Small intestine (tissue), 16 donors: ENCODE measurements at places on chromosomes 16 and 17. TPM values are rescaled to one million over a fixed set of nuclear protein-coding genes. Genes with fewer than 3 reads are reported as not detected.

SCNN1B gene
- polyA plus RNA-seq: not detected

FSCN2 gene
- not detected for polyA plus RNA-seq

- no peaks in the 10 kb centered on the region for H3K4me1 ChIP-seq
- H3K27ac ChIP-seq: no peak overlapping the region
- no peaks in the 10 kb centered on the region for H3K27me3 ChIP-seq
- H3K36me3 ChIP-seq: no peaks in the 10 kb centered on the region
- peak; percentile 89 for DNase-seq
Measured at GRCh38 chr16:30628628-30629540, 18.7 kb upstream of the ZNF689 start.

DNA sequence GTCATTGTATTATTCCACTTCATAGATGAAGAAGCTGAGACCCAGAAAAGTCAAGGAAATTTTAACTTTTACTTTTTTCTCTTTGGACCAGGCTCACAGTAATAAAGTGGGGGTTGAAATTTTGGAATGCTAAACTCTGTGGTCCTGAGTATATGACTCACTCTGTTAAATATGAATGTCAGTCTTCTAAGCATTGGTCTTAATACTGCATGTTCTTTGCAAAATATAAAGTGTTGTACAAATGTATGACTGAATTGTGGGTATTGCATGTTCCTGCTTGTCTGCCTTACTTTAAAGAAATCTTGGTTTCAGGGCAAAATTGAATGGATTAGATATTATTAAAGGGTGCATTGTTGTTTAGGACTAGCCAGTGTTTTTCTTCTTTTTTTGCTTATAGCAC lies 950.8 kb upstream of the GOT2 start:
- H3K36me3 ChIP-seq: no peaks in the 10 kb centered on the region
- H3K4me1 ChIP-seq: no peaks in the 10 kb centered on the region
- no peaks in the 10 kb centered on the region for H3K27me3 ChIP-seq
- no peak overlapping the region for H3K4me3 ChIP-seq
- no peak overlapping the region for H3K27ac ChIP-seq

GRCh38 chr17:77637818-77638575 lies 320.5 kb upstream of the TNRC6C start:
- H3K4me1 ChIP-seq: no peaks in the 10 kb centered on the region
- no peaks in the 10 kb centered on the region for H3K36me3 ChIP-seq
- peaks cover 18% of the 10 kb centered on the region for H3K27me3 ChIP-seq

GRCh38 chr17:35057332-35057915 lies 6.1 kb downstream of the RFFL start:
- DNase-seq: no peak
- H3K4me1 ChIP-seq: no peaks in the 10 kb centered on the region
- H3K27ac ChIP-seq: no peak overlapping the region
- H3K36me3 ChIP-seq: no peaks in the 10 kb centered on the region

DNA sequence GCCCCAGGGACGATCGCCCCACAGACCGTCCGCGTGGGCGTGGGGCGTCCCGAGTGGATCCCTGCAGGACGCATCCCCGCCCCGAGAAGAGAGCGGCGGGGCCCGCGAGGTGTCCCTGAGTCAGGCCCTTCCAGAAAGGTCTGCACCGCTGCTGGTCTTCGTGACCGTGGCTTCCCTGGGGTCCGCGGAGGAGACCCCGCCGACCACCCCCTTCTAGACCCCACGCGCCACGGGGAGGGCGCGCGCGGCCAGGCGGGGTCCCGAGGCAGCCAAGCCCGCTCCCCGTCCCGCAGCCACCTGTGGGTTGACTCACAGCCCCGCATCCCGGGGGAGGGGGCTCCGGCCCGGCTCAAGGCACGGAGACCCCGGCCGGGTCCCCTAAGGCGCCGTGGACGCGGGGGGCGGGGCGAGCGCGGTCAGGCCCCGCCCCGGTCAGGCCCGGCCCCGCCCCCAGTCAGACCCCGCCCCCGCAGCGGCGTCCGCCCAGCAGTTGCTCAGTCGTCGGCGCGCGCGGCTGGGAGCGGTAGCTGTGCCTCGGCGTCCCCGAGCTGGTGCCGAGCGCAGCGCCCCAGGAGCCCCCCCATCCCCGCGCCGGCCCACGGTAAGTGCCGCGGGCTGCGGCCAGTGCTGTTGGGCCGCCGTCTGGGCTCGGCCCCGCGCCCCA lies at the start of gene BAIAP3:
Gene BAIAP3, plus strand, starts transcription at position 497 of the 664 bp plus-strand sequence. CDS start 4,905 bp downstream, outside the sequence.
- peaks cover 3% of the 10 kb centered on the region for H3K4me1 ChIP-seq
- peak within 1 kb of the TSS; percentile 34 for H3K4me3 ChIP-seq
- H3K36me3 ChIP-seq: no peaks in the 10 kb centered on the region

DNA sequence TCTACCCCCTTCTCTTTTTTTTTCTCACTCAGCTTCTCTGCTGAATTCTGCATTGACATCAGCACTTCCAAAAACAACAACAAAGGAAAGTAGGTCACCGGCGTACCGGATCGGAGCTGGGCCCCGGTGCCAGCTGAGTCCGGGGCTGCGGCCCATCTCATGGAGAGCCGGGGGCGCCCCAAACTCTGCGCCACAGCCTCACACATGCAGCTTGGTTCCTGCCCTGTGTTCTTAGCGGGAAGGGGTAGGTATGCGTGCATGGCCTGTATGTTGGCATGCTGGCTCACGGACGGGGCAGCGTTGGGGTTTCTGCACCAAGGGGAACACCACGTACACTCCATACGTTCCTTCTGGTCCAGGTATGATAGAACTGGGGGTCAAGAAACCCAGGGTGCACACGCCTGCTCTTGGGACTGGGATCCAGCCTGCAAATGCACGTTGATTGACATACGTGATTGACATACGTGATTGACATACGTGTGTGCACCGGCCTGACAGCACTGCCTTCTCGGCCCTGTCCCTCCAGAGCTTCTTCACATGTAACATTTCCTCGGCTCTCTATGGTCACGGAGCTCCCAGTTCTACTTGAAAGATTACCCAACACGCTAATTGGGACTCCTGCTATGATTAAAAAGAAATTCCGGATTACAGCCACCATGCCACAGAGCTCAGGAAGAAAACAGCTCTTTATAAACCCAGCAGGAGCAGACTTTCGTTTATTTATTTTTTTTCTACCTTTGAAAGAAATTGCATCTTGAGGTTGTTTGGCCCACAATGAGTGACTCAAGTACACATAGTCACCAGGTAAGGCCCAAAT lies 88.7 kb downstream of the RPA1 start:
- H3K27ac ChIP-seq: no peak overlapping the region
- no peaks in the 10 kb centered on the region for H3K36me3 ChIP-seq
- no peak overlapping the region for H3K4me3 ChIP-seq
- H3K4me1 ChIP-seq: peaks cover 9% of the 10 kb centered on the region
- DNase-seq: no peak
- no peaks in the 10 kb centered on the region for H3K27me3 ChIP-seq

PIRT gene
- not detected for polyA plus RNA-seq

PTGES3L gene
- polyA plus RNA-seq: 1.1 TPM

- no peaks in the 10 kb centered on the region for H3K36me3 ChIP-seq
- H3K4me3 ChIP-seq: no peak overlapping the region
- DNase-seq: no peak
- H3K27ac ChIP-seq: no peak overlapping the region
- no peaks in the 10 kb centered on the region for H3K4me1 ChIP-seq
Measured at GRCh38 chr17:69723741-69724140, 309.2 kb downstream of the MAP2K6 start.

CDH8 gene
- polyA plus RNA-seq: not detected

DNA sequence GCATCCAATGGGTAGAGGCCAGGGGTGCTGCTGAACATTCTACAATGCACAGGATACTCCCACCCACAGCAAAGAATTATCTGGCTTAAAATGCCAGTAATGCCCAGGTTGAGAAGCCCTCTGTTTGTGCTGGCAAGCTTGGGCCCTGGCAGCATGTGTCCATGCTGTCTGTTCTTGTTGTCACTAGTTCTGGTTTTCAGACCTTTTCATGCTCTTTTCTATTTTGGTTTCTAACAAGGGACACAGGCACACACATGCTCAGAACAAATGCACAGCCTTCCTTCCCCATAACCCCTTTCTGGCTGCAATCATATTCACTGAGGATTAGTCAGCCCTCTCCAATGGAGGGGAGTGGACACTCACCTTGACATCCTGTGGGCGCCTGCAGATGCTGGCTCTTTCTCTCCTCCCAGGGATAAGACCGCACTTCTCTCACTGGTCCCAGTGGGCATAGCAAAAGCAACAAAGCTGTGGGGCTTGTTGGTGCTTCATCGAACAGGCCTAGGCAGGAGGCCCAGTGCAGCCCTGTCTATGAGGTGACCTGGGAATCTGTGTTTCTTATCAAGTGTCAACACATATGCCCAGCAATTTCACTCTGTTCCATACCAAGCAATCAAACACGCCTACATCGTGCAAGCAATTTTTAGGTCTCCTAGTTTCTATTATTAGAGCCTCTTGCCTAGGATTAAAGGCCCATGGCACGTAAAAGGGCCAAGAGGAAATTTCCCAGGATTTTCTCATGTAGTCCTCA lies 271.1 kb upstream of the CCL2 start:
- no peak overlapping the region for H3K4me3 ChIP-seq
- no peaks in the 10 kb centered on the region for H3K36me3 ChIP-seq
- H3K4me1 ChIP-seq: no peaks in the 10 kb centered on the region
- no peak overlapping the region for H3K27ac ChIP-seq

GRCh38 chr17:12603566-12603965 lies 62.1 kb upstream of the MYOCD start:
- no peaks in the 10 kb centered on the region for H3K4me1 ChIP-seq
- H3K27me3 ChIP-seq: no peaks in the 10 kb centered on the region
- no peak overlapping the region for H3K27ac ChIP-seq
- DNase-seq: no peak
- no peaks in the 10 kb centered on the region for H3K36me3 ChIP-seq

DNA sequence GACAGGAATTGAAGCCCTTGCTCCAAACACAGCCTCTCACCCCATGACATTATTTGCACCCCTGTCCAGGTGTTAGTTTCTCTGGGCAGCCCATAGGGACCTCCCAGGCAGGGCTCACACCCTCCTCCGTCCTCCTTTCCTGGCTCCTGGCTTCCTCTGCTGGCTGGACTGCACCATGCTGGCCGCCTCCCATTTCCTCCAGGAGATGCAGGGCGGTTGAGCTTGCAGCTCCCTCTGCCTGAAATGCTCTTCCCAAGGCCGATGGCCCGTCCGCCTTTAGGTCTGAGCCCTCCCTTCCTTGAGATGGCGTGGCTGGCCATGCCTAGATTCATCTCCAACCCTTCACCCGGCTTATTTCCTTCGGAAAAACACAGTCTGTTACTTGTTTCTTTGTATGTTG lies 334.8 kb downstream of the SNX29 start:
- no peak overlapping the region for H3K4me3 ChIP-seq
- H3K4me1 ChIP-seq: peaks cover 3% of the 10 kb centered on the region
- DNase-seq: no peak

GRCh38 chr16:70809392-70810060 lies 8.6 kb upstream of the VAC14 start:
- no peak overlapping the region for H3K27ac ChIP-seq
- DNase-seq: no peak

DNA sequence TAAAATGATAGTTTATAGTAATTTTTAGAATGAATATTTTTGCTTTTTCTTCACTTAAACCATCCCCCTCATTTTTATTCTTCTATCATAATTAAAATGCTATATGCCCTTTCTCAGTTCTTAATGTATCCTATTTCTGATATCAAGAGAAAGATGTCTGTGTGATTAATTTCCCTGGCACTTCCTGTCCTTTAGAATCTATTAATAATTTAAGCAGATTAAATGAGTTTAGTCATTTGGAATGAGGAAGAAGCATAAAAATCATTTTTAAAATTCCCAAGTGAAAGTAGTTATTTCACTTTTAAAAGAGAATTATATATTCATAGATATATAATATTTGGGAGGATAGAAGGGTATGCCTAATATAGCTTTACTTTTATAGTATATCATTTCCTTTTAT lies 27.8 kb upstream of the CDR2 start:
- H3K27ac ChIP-seq: peak overlapping the region; percentile 64
- H3K36me3 ChIP-seq: peaks cover 5% of the 10 kb centered on the region
- H3K4me1 ChIP-seq: peaks cover 9% of the 10 kb centered on the region
- no peak for DNase-seq
- H3K27me3 ChIP-seq: no peaks in the 10 kb centered on the region
- no peak overlapping the region for H3K4me3 ChIP-seq

DNA sequence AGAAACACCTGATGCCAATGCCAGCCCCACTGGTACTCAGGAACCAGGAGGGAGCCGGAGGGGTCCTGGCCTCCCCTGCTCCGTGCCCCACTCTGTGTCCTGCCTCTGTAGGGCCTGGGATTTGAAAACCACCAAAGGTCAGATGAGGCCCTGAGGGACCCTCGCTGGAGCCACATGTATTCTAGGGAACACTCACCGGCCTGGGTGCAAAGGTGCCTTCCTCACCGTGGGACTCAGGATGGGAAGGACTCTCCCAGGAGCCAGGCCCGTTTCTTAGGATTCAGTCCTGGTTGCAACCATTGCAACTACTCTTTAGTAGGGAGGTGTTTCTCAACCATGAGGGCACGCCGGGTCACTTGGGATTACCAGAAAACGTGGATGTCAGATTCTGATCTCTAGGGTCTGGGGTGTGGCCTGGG lies 74.6 kb downstream of the N4BP1 start:
- H3K4me3 ChIP-seq: no peak overlapping the region
- H3K36me3 ChIP-seq: no peaks in the 10 kb centered on the region
- no peak overlapping the region for H3K27ac ChIP-seq
- no peak for DNase-seq
- no peaks in the 10 kb centered on the region for H3K27me3 ChIP-seq
- no peaks in the 10 kb centered on the region for H3K4me1 ChIP-seq

GRCh38 chr16:66459878-66460277 lies 32.8 kb downstream of the BEAN1 start:
- H3K4me3 ChIP-seq: no peak overlapping the region
- H3K27me3 ChIP-seq: peaks cover 17% of the 10 kb centered on the region
- no peak for DNase-seq
- no peak overlapping the region for H3K27ac ChIP-seq

- no peak for DNase-seq
- peak overlapping the region; percentile 3 for H3K4me3 ChIP-seq
- no peak overlapping the region for H3K27ac ChIP-seq
- peaks cover 16% of the 10 kb centered on the region for H3K4me1 ChIP-seq
Measured at GRCh38 chr17:1947743-1948516, 77.2 kb downstream of the RTN4RL1 start.

DNA sequence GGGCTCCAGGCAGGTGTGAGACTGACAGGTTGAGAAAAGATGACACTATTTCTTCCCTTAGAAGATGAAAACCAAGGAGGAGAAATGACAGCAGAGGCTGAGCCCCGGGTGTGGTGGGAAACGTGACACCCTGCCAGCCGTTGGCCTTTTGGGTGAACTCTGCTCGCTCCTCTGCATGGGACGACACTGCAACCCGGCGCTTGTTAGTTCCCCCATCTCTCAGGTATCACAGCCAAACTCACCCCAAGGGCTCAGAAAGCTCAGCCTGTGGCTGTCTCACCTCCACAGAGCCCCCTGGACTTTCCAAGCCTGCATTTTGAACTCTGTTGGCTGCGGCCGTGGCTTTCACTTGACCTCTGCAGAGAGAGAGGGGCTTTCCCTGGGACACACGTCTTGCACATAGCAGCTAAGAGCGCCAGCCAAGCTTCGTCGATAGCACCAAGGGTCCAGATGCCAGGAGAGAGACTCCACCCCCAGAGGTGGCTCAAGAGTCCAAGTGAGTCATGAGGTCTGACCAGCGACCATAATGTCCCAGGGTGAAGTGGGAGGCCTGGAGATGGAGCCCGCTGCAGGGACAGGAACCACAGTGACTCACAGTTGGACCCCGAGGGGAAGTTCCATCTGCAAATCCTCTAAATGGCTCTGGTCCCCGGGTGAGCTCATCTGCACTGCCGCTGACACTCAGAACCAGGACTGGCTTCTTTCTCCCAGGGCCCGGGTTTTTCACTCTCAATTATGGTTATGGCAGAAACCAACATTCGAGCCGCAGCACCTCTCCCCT lies 301.9 kb downstream of the SOX9 start:
- no peak overlapping the region for H3K4me3 ChIP-seq
- peak; percentile 86 for DNase-seq
- peaks cover 14% of the 10 kb centered on the region for H3K4me1 ChIP-seq
- H3K27me3 ChIP-seq: no peaks in the 10 kb centered on the region
